Activated naive CD4-positive, alpha-beta T cell (primary cell): ENCODE measurements at places on chromosomes 7 and 10.

DNA sequence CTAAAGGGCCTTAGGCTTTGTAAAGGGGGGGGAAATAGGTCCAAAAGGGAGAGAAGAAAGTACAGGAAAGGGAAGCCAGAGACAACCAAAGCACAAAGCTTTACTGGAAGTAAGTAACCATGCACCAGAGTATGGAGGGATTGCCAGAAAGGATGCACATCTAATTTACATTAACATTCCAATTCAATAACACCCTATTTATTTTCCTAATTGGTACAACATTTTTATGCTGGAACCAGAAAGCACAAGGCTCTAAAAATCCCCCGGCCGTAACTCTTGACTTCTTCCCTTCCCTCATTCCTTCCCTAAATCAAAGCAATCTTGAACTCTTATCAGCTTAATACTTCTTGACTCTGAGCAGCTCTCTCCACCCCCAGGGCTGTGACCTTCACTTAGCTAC lies 400.0 kb upstream of the CELF2 start:
- no peak for DNase-seq

DNA sequence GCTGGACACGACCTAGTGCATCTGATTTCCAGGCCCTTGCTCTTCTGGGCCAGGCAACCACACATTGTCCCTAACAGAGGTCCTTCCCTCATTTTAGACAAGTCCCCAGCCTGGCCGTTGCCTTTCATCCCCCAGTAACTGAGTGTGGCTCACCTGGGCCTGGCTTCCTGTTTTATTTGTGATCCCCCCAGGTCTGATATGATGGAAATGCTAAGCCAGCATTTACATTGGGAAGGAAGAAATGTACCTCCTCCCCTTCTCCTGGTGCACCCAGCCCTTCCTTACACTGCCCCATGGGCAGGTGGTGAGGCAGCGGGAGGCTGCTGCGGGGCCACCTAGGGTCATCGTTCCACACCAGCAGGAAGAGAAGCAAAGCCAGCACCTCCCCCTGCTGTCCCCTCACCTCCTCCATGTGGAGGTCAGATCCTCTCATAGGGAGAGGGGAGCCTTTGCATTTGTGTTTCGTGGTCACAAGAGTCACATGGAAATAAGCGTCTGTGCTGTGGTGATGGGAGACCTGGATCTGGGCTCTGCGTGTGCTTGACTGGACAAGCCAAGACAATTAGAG lies 108.8 kb downstream of the GLRX3 start:
- DNase-seq: no peak

DNA sequence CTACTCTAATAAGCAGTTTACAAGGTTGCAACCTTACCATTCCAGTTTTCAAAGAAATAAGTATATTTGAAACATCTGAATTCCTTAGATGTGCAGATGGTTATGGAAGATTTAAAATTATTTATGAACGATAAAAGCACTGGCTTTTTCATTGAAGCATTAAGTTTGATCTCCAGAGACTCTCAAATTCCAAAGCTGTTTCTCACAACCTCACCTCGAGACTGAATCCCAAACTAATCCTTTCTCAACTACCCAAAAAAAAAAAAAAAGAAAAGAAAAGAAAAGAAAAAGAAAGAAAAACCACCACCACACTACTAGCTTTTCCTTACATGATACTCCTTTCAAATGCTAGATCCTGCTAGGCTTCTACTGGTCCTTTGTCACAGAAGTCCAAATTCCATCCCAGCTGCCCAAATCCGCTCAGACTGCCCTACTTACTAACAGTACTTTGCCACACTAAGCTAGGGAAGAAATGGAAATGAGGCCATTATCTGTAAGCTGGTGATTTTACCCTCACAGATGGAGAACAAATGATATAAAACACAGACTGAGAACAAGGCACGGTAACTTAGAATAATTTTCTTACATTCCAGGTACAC lies 100.6 kb upstream of the CDK1 start:
- DNase-seq: no peak

- no peak for DNase-seq
These were observed 25.8 kb upstream of the FAM13C start for GRCh38 chr10:59387951-59388670.

- DNase-seq: no peak
These were observed 4.8 kb downstream of the NUB1 start for GRCh38 chr7:151346470-151346769.

- DNase-seq: no peak
These were observed 120.6 kb downstream of the LRRC4 start for GRCh38 chr7:127910670-127911069.

DNA sequence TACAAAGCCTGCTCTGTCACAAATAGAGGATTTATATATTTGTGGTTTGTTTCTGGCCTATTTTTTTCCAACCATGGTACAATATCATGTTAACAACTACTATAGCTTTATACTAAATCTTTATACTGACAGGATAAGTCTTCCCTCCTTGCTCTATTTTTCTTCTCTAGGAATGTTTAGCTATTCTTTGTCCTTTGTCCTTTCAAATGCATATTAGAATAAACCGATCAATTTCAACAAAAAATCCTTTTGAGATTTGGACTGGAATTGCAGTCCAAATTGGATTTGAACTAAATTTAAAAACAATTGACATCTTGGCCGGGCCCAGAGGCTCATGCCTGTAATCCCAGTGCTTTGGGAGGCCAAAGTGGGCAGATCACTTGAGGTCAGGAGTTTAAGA lies 39.2 kb upstream of the CTTNBP2 start:
- no peak for DNase-seq

- no peak for DNase-seq
These were observed 69.8 kb upstream of the SEMA3A start for GRCh38 chr7:84264396-84264795.

DNA sequence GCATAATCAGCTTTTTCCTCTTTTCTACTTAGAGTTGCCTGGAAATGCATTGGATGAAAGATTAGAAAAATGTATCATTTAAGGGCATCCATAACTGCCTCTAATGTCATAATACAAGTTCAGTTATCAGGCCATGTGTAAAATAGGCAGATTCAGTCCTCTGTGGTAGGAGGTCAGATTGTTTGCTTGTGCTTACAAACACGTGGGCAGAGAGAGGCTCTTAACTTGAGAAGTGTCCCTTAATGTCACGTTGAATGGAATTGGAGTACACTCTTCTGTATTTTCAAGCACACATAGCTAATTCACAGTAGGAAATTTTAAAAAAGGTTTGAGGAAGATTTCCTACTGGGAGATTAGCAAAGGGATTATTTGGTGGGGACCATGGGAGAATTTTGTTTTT lies 359.8 kb upstream of the MTPN start:
- no peak for DNase-seq

- DNase-seq: no peak
These were observed 22.3 kb downstream of the PALD1 start for GRCh38 chr10:70500812-70501301.

DNA sequence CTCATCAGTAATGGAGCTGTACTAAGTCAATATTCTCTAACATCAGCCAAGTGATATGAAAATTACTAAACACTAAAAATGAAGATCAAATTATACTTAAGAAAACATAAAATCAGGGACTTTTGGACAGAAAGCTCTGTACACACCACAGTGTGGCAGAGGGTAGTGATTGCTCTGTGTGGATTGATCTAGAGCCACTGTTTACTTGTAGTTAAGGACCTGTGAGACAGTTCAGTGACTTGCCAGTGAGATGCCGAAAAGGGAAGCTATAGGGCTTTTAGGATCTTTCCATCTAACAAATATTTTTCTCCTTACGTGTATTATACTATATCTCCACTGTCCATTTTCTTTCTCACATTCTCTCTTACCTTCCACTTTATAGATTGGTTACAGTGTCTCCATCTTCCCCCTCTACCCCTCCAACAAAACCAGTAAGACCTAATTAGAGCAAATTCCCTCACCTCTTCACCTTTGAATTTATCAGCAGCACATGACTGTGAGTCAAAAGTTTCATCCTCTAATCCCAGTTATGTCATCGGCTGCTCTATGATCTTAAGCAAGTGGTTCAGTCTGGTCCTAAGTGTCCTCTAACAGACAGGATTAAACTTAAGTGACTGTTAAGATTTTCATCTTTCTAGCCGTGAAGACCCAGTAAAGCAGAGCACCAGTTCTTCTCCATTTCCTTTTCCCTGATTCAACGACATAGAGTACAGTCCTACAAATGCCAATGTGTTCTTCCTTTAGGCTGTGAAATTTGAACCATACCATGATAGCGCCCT lies 6.9 kb downstream of the PIK3CG start:
- DNase-seq: no peak

DNA sequence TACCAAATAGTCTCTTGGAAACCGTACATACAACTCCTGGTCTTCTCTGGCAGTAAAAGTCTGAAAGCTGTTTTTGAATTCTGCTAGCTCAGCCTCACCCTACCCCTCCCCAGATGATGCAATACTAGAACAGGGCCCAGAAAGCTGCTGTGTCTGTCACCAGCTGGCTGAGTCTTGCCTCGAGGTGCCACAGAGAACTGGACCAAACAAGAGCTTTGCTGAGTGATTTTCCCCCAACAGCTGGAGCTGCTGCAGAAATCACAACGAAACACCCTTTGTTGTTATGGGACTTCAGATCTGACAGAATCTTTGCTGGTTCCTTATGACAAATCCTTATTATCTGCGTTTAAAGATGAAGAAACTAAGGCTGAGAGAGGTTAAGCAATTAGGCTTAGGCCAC lies 134.1 kb downstream of the SPAG6 start:
- DNase-seq: no peak

DNA sequence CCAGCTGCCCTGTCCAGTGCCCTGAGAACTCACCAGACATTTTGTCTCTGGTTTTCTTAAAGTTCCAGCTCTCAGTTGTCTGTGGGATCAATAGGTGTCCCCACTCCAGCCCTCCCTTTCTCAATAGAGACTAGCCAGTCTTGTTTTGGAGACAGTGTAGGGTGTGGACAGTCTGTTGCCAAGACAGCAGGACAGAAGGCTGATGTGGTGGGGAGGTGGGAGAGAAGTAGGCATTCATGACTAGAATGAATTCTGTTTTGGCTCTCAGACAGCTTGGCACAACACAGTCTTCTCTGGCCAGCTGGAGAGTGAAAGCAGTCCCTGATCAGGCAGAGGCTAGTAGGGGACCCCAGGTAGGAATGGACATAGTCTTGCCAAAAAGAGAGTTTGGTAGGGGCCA lies 467.0 kb upstream of the PODXL start:
- no peak for DNase-seq
